Stimulated activated naive CD4-positive, alpha-beta T cell (primary cell): ENCODE measurements at places on chromosomes 12 and 14.

DNA sequence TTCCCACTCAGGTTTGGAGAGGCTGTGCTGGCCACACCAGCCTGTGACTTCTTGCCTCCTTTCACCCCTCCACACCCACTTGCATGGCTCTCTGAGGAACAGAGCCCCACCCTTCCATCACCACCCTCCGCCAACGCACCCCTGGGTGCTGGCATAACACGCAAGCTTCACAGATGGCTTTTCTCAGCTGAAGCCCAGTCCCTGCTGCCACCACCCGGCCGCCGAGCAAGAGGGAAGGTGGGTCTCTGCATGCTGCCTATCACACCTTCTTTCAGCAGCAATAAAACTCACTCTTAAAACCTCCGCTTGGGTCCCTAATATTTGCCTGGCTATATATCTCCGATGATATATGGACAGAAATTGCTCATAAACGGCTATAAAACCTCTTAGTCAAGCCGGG, 41.6 kb downstream of the SMUG1 start:
- no peak for DNase-seq

DNA sequence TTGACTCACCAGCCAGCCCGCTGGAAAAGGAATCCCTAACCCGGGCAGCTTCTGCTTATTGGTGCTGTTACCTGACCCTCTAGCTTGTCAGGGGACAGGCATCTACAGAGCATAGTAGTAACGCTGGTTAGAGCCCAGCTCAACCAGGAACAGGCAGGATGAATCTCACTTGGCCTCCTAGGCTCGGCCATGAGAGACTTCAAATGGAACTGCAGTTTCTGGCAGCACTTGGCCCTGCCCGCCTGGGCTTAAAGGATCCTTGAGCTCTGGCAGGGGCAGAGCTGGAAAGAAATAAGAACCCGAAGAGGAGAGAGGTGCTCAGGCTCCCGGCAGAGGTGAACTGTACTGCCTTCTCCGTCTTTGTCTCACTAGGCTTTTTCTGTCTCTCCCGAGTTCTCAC, 2.3 kb upstream of the LHX5 start:
- DNase-seq = no peak

- DNase-seq = peak; percentile 13
Observed at GRCh38 chr12:553216-554000, 93.7 kb downstream of the B4GALNT3 start.

DNA sequence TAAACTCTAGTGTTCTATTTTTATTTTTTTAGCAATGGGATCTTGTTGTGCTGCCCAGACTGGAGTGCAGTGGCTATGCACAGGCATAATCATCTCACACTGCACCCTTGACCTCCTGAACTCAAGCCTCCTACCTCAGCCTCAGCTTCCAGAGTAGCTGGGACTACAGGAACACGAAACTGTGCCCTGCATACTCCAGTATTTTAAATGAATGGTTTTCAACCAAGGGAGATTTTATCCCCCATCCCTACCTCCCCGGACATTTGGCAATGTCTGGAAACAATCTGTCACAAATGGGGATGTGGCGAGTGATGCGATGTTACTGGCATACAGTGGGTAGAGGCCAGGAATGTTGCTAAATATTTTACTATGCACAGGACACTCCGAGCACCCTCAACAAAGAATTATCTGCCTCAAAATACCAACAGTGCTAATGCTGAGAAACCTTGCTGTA, 2.1 kb downstream of the CBX5 start:
- DNase-seq = no peak

DNA sequence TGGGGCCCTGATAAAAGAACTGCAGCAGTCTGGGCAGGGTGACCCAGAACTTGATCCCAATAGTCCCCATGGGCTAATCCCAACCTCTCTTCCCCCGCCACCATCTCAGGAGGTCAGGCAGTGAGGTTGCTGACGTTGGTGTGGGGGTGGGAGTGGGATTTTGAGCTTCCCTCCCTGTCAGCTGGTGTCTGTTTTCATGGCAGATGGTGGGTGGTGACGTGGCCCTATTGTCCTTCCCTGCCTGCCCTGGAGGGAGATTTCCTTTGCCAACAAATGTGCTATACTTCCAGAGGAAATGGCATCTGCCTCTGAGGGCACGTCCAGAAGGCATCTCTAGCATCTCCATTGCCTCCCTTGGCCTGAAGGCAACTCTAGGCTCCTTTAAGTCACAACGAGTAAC, 37.7 kb downstream of the NEUROD4 start:
- no peak for DNase-seq

DNA sequence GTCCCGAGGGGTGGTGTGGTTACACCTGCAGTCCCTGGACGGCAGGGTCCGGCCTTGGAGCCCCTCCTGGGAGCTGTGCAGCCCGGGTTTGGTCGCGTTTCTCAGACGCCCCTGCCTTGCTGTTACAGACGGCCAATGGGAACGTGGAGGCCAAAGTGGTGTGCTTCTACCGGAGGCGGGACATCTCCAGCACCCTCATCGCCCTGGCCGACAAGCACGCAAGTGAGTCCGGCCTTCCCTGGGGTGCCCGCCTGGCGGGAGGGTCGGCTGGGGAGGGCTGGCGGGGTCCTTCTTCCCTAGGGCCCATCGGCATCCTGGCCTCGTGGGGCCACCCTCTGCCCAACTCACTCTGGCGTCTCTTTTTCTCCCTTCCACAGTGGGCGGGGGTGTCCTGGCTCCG, 25.7 kb downstream of the MTA1 start:
- no peak for DNase-seq

DNA sequence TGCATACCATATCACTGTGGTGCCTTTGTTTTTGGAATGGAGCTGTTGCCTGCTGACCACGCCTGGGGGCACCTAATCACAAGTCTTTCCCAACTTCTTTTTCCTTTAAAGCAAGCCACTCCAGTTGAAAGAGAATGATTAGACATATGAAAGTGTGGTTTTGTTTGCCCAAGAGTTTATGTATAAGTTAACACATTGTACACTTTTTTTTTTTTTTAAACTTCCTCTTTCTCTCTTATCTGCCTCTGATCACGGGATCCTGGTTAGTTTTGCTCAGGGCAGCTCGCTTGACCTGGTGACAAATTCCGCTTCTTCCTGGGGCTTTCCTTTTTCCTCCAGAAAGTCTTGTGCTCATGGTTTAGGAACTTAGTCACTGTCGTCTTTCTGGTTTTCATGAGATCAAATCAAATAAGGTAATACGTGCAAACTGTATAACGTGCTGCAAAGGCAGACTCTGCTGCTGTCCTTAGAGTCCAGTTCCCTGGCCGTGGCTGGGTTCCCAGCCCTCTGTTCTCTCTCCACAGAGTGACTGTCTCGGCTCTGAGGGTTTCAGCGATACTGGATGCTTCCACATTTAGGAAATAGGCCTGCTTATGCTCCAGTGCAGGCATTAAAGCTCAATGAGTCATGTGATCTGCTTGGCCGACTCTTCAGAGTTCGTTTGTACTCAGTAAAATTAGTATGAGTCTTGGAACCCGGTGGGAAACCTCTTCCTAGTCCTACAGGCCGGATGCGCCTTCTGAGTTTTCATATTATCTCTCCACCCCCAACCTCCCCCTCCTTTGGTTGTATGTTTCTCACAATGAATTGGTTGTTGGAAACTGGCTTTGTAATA, 15.2 kb downstream of the RASSF3 start:
- no peak for DNase-seq

GRCh38 chr12:47561746-47562145, 144.1 kb downstream of the RPAP3 start:
- DNase-seq = no peak

DNA sequence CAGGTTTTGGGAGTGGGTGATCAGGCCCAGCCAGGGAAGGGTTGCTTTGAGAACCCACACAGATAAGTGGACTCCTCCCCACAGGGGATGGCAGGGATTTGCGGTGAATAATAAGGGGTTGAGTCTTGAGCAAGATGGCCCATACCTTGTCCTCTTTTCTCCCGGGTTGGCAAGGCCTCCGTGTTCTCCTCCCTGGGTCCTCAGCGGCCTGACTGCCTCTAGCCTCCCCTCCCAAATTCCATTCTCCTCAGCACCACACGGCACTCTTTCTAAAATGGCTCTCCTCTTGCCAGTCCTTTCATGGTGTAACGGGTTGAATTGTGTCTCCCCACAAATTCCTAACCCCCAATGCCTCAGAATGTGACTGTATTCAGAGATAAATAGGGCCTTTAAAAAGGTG, 70.0 kb downstream of the CHST11 start:
- no peak for DNase-seq
